ENCODE measurements at places on chromosomes 6 and 20.

DNA sequence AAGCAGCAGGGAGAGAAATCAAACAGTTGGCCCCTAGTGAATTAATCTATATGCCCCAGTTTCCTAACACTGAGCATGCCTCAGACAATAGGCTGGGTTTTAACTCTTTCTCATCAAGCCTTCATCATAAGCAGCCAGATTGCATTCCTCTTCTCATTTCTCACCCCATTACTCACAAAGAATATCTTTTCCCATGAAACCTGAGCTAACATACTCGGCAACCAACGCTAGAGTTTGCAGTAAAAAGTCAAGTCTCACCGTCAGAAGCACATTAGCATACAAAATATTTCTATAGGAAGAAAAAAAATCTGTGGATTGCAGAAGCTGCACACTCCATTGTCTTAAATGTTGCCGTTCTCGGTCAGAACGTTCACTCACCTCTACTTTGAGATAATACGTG lies 429.9 kb upstream of the ARID1B start:
- no peak for DNase-seq

GRCh38 chr20:14853079-14853478 lies 515.7 kb upstream of the FLRT3 start:
- DNase-seq = no peak

DNA sequence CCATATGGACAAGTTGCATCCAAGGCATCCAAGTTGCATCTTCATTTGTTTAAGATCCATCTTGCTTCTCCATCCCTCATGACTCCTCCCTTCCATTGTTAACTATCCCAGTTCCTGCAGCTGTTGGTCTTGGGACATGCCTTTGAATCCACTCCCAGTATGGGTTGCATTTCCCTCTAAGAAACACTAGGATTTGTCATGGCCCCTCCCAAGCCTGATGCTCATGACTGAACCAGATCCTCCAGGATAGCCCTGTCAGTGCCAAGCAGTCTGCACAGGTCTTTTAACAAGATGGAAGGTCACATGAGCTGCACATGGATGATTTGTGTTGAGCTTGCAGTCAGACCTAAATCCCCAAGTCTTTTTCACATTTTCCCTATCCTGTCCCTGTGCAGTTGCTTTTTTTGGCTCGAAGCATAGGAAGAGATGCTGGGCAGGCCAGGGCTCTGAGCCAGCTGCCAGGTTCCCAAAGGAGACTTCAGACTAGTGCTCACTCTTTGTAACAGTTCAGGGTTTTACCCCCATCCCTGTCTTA lies 4.2 kb downstream of the PPP2R5D start:
- DNase-seq = no peak

GRCh38 chr6:148652205-148652604 lies 94.6 kb upstream of the UST start:
- no peak for DNase-seq

- DNase-seq = no peak
Observed at GRCh38 chr6:35044145-35044745, 96.9 kb downstream of the TCP11 start.

DNA sequence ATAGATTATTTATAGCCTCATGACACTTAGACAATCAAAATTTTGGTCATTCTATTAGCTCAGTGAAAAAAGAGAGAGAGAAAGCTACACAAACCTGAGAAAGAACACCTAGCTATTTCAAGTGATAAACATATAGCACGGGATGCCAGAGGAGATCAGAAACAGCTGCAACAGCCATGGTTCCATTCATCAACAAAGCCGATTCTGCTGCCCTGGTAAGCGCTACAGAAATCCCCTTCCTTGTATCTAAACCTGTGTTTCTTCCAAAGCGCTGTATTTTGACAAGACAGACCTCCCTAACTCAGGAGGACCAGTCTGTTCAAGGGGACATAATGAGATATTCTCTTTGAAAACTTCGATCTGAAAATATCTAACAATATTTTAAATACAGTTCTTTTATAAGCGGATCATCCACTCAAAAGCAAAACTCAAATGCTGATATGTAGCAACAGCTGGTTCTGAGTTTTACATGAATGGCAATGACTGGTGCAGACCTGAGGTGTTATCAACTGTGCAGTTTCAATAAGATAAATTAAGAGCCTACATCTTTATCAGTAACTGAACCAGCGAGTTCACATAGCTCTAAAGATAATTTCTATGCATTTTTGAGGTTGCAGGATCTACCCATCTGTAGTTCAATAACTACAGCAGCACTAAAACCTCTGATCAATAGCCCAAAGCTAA lies 447.8 kb downstream of the FRK start:
- no peak for DNase-seq

GRCh38 chr20:23125625-23126191 lies 39.6 kb upstream of the CD93 start:
- no peak for DNase-seq

DNA sequence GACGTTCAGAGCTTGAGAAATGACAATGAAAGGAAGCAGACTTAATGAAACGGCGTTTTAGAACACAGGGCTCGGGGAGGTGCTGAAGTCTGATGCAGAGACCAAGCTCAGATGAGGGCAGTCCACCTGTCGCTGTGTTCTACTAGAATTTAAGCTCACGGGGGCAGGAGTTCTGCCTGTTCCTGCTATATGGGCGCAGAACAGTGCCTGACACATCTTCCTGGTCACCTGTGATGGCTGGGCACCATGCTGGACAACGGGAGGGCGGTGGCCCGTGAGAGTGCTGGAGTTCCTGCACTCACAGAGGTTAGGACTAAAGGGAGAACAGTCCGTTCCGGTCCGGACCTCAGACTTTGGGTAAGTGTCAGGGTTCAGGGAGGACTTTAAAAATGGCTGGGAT lies 130.6 kb downstream of the ERMARD start:
- no peak for DNase-seq

- DNase-seq = no peak
Observed at GRCh38 chr6:140931581-140931980, 1201.1 kb upstream of the GJE1 start.

GRCh38 chr6:20013066-20013861 lies 176.1 kb downstream of the ID4 start:
- DNase-seq = no peak

- DNase-seq = no peak
Observed at GRCh38 chr6:19827903-19828302, 9.3 kb upstream of the ID4 start.

GRCh38 chr20:19562426-19562825 lies 195.6 kb upstream of the RIN2 start:
- DNase-seq = no peak

- no peak for DNase-seq
Observed at GRCh38 chr6:125832391-125833117, 41.8 kb downstream of the NCOA7 start.

DNA sequence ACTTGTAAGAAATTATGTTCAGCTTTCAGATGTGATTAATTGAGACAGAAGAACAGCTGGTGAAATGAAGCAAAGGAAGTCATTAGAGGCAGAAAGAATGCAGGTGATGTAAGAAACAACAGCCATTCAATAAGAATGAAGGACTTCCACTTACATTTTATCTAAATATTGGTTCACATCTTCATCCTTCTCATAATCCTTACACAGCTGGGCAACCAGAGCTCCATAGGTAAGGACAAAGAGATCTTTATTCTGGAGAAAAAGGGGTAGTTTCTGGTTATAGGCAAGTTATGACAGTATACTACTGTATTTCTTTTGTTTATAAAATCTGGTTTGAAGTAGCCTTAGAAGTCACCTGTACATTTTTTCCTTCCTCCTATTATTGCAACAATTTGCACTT lies 2.3 kb downstream of the TRAPPC3L start:
- no peak for DNase-seq

GRCh38 chr20:35956616-35957015 lies 2.3 kb upstream of the SCAND1 start:
- DNase-seq = no peak

DNA sequence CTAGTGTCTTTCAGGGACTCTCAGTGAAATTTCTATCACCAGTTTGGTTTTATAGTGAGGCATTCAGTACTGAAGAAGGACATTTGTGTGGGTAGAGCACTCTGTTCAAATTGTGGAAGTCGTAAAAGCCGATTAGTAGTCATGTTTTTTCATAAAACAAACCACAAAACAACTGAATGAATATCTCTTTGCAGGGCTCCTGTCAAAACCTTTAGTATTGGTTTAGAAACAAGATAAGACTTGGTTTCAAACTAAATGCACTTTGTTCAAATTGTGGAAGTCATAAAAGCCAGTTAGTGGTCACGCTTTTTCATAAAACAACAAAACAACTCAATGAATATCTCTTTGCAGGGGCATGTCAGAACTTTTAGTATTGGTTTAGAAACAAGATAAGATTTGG lies 23.8 kb downstream of the ADGRF4 start:
- no peak for DNase-seq

DNA sequence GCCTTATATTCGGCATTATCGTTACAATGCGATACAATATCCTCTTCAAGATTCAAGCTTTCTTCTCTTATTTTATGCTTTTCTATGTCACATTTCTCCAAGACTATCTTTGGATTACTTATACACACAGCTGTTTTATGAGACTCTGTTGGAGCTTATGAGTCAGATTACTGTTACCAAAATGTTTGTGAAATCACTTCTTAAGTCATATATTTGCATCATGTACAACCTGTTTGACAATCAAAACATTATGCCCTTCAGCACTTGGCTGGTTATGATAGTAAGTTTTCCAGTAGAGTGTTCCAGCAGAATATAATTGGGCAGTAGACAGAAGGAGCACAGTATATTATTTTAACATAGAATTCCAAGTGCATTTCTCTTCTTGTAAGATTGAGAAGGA lies 35.2 kb downstream of the BMP6 start:
- DNase-seq = no peak
